ENCODE measurements at places on chromosomes 3 and 15.

GRCh38 chr3:9064850-9065249 is 101.6 kb upstream of the RAD18 start:
- DNase-seq: no peak

DNA sequence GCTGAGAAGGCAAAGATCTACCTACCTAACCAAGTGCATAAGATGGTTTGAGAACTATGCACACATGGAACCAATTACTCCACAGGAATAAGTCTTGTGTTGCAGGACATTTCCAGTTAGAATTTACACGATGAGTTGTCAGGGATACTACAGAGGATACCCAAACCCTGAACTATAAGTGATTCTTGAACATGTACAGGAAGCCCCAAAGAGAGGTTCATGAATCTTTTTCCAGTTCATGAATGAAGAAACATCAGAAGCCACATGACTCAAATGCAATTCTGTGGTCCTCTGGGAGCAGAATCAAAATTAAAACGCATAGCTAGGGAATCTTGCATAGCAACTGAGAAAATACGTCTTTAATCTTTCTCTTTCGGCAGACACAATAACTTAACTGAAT is 114.1 kb upstream of the LMCD1 start:
- no peak for DNase-seq

DNA sequence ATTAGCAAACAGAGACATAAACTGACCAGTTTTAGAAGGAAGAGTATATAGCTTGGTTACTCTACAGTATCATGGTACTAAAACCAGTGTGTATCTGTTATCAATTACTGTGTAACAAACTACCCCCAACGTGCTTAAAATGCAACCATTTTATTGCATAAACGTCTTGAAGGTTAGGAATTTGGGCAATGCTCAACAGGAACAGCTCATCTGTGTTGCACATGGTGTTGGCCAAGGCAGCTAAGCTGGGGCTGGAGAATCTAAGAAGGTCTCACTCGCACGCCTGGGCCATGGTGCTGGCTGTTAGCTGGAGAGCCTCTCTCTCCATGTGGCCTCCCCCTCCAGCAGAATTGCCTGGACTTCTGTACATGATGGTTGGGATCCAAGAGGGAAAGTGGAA is 81.2 kb upstream of the THBS1 start:
- DNase-seq: no peak

DNA sequence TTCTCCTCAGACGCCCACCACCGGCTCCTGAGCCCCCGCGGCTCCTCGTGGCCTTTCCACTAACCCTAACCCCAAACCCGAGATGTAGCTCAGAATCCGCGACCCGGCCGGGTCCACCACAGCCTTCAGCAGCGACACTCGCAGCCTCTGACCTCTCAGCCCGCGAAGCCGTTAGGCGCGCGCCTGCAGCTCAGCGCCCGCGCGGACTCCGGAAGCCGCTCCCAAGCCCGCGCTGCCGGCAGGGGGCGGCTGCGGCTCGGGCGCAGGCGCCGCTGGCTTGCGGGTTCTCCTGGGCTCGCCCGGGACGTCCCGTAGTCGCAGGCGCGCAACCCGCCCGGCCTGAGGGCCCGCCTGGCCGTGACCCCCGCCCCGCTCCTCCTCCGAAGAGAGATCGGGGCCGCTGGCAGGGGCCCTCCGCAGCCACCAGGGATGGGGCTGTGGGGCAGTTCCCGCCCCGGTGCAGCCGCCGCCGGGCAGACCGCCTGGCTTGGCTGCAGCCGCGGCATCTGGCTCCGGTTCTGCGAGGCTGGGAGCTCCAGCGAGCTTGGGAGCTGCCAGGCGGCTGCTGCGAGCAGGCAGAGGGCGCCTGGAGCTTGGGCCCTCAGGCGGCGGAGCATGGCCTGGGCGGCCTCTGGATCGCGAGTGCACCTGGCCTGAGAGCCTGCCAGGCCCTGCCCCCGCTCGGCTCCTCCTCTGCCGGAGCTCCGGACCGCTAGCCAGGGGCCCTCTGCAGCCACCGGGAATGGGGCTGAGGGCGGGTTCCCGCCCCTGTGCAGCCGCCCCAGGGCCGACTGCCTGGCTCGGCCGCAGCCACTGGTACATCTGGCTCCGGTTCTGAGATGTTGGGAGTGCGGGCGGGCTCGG is 120.7 kb downstream of the LMLN start:
- DNase-seq: peak; percentile 70

GRCh38 chr15:56053046-56053400 is 59.6 kb upstream of the NEDD4 start:
- DNase-seq: no peak

DNA sequence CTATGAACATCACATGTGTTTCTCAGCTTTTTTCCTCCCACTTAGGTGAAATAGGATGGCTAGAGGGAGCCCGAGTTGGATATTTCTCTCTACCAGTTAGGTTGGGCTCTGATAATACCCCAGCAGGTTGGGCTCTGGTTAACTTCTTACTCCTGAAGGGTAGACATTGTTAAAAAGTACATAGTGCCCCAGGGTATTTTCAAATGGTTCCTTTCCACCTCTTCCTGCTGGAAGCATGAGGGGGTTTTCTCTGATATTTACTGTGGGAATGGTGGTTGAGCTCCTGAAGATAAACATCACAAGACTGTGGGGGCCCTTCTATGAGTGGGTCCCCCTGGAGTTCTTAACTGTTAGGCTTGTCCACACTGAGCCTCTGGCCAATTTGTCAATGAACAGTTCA is 36.1 kb upstream of the SPESP1 start:
- DNase-seq: no peak

DNA sequence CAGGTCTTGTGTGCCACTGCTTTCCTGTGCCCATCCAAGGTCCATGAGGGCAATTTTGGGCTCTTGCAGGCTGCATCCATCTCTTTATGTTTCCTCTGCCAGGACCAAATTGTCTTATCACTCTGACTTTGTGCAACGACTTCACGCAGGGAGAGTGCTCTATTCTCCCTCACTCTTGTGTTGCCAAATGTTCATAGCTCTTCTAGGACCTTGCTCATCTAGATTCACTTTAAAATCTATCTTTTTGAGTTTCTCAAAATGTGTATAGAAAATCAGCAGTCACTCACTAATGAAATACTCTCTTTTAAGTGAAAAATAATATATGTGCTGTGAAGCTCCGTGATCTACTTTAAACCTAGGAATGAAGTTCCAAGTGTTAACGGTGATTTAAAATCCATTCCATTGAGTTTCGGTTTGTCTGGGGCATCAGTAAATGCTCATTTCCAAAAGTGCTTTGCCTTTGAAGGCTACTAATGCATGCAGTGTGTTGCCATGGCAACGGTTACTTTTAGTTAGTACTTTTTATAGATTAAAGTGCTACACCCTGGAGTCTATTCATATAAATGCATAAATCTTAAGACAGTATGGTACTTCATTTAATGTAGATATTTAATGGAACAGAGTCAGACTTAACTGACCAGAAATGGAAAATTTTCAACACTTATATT is 46.6 kb upstream of the GOLGA8J start:
- DNase-seq: no peak

All from stimulated activated CD4-positive, alpha-beta T cell treated with anti-CD3 and anti-CD28 coated beads, Interleukin-15, amount 100 ng/mL, for 1 hour (primary cell).